ENCODE measurements at places on chromosomes 1 and 21.

GRCh38 chr1:165624441-165624840 lies 6.6 kb upstream of the MGST3 start:
- DNase-seq: no peak

DNA sequence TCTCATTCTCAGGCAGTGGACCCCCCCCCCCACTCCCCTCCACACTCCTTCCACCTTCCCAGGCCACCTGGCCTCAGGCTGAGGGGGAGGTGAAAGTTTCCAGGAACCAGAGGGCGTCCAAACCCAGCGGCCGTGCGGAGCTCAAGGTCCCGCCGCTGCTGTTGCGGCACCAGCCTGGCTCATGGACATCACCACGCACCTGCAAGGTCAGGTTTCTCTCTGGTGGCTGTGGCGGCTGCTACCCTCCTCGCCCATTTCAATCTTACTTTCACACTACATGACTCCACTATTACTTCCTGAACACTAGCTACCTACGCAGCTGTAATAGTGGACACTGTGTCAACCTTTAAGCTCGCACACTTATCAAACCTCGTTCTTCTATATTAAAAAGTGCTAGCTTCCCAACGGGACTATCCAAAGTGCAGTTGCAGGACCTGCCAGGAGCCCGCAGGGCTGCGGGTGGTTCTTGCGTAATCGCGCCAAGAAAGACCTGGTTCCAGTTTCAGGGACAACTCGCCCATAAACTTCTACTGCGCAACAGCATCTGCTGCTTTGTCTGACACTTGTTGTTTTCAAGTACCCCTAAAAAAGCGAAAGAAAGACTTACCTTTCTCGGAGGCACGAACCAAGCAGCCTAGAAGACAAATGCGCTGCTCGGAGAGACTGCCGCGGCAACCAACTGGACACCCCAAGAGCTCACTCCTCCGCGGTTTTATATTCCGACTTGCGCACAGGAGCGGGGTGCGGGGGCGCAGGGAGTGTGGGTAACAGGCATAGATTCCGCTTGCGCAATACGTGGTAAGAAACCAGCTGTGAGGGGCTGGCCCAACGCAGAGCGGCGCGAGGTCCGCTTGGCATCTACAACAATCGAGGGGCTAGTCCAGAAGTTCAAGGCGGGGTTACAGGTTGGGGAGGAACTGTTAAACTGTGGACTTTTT lies at the start of gene DIRAS3:
Gene DIRAS3 (minus strand): TSS at position 687 of the 938 bp plus-strand sequence. CDS start 3,330 bp downstream, outside the sequence.
- no peak for DNase-seq

GRCh38 chr1:156213644-156213966 lies 798 bp downstream of the PMF1 start:
- no peak for DNase-seq

GRCh38 chr1:193471981-193472380 lies 285.6 kb upstream of the B3GALT2 start:
- no peak for DNase-seq

- no peak for DNase-seq
These were observed 24.6 kb downstream of the PODN start for GRCh38 chr1:53086491-53087070.

DNA sequence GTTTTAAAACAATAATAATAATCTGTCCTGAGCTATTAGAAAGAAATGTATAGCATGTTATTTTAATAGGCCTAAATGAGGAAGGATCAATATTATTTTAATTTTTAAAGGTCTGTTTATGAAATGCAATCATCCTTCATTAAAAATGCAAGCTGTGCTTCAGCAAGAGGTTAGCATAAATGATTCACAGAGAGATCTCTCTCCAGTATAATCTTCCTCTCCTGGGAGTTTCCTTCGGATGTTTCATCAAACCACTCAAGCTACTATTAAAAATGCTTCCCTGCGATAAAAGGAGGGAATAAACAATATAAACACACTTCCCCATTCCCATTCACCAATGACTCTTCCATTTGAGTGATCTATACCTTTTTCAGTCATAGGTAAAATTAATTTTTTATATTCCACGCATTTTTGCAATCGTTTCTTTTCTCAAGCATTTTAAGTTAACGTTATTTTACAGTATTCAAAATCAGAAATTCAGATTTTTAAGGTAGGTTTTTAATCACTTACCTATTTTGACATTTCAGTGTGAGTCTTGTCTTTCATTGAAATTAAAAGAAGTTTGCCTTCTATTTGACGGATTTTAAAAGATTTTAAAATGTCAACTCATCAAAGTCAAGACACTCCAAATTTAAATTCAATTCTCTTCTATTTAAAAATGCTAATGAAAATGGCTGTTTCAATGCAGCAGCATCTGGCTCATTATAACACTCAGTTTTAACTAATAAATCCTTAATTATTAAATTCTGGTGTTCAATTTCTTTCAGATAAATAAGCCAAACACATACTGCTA lies 64.3 kb downstream of the RERE start:
- DNase-seq: no peak

GRCh38 chr1:153515504-153516394 lies 20.0 kb downstream of the S100A6 start:
- no peak for DNase-seq

DNA sequence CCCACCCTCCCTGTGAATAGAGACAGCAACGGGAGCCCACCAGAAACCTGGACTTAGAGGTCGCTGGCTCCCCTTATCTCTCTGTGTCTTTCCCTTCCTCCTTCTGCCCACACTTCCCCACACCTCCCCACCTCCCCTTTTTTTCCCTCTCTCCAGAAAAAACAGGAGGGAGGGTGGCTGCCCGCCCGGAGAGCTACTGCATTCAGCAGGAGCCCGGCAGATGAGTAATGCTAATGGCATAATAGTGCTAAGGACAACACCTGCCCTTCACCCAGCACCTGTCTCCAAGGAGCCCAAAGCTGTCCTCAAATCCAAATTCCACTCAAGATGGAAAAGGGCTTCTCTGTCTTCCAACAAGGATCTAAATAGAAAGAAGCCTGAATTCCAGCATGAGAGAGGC lies 11.4 kb upstream of the PRELP start:
- no peak for DNase-seq

GRCh38 chr1:43632135-43632670 lies 17.7 kb upstream of the KDM4A start:
- DNase-seq: no peak

GRCh38 chr1:198932351-198932991 lies 293.6 kb downstream of the PTPRC start:
- DNase-seq: no peak

GRCh38 chr1:158933621-158934020 lies 2.3 kb downstream of the PYHIN1 start:
- DNase-seq: no peak

DNA sequence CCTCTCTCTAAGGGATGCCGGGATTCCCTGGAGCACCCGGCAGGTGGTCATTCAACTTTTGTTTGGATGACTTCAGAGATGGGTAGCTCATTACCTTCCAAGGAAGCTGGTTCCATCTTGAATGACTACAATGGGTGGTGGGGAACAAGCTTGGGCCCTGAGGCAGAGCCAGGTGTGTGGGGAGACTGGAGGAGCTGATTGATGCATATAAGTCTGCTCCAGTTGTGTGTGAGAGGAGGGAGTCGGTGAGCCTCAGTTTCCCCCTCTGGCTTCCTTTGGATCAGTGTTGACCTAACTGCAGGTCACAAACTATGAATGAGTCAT lies 133.8 kb upstream of the ZBTB40 start:
- DNase-seq: no peak

DNA sequence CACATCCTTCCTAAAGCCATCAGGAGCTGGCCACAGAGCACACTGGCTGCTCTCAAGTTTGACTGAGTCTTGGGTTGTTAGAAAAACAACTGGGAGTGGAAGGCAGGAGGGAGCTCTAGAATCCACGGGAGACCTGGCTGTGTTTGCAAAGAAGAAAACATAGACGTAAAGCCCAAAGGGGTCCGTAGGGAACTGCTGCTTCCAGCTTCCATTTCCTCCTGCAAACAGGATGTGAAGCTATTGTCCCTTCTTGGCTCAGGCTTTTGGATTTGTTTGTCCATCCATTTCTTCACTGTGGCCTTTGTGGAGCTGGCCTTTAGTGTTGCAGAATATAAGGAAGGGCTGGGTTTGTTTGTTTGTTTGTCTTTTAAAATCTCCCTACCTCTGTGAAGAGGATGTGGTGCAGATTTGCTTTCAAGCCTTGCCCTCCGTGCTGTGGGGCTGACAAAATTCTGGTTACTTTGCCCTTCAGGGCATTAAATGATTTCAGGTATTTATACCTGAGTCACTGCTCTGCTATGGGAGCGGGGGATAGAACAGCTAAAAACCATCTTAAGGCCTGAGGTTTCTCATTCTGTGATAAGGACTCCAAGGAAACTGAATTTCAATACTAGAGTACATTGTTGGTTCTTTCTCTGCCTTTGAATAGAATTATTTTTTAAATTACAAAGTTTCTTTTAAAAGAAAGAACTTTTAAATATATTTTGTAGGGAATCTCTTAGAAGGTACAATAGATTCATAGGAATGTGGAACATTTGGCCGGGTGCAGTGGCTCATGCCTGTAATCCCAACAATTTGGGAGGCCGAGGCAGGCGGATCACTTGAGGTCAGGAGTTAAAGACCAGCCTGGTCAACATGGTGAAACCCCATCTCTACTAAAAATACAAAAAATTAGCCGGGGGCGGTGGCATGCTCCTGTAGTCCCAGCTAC lies 74.3 kb downstream of the MPZL1 start:
- no peak for DNase-seq

DNA sequence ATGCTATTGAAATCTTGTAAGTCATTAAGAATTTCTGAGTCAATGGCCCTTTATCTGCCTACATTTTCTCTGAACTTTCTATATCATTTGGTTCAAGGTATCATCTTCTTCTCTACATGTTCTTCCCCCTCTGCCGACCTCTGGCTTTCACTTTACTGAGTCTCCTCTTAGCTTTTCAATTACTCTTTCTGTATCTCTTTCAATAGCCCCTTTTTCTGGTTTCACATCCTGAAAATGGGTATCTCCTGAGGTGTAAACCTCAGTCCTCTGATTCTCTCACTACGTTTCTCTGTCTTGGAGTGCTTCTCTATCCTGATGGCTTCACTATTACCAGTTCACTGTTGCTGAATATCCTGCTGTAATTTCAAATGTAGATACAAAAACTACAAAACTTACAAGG lies 98.9 kb downstream of the LYST start:
- DNase-seq: no peak
